A673 (cell line): ENCODE measurements at places on chromosomes 2 and 18. TPM values are rescaled to one million over a fixed set of nuclear protein-coding genes. Genes with fewer than 3 reads are reported as not detected.

MEIS1 gene
- total RNA-seq = 89.4 and 103 TPM in 2 replicates

RAB6C gene
- not detected in 2 replicates for total RNA-seq

UPP2 gene
- not detected in 2 replicates for total RNA-seq

RUFY4 gene
- total RNA-seq = 0.26 and 1.3 TPM in 2 replicates

GAREM2 gene
- total RNA-seq = 2.8 and 5.0 TPM in 2 replicates

FAM110C gene
- total RNA-seq = 1.2 and 2.6 TPM in 2 replicates

SPATA3 gene
- total RNA-seq = not detected in 2 replicates

LYPD6 gene
- 0.54 and 1.8 TPM in 2 replicates for total RNA-seq

DNA sequence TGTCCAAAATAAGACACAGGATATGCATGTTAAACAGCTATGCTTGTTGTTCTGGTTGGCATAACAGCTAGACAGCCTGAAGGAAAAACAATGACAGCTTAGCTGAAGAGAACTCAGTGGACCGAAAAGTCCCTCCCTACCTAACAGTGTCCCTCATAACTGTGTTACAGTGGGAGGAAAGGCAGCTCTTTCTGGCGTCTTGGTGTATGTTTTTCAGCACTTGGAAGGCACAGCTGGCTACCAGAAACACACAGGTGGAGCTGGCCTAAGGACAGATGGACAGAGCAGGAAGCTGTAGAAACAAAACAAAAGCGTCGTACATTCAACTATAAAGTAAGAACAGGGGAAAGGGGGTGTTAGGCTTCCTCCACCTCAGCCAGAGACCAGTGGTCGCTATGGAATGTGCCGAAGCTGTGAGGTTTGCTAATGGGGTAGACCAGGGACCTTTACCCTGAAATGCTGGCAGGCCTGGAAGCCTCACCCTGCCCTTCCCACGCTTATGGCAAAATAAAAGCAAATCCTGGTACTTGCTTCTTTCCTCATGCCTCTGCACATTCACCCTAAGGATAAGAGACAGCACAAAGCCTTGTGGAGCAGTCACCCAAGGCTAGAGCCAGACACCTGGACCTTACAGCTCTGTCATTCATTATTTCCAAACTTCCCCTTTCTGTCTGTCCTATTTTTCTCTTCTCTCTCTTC, 103.5 kb upstream of the TRIB2 start:
- DNase-seq = peak; percentile 55

DNA sequence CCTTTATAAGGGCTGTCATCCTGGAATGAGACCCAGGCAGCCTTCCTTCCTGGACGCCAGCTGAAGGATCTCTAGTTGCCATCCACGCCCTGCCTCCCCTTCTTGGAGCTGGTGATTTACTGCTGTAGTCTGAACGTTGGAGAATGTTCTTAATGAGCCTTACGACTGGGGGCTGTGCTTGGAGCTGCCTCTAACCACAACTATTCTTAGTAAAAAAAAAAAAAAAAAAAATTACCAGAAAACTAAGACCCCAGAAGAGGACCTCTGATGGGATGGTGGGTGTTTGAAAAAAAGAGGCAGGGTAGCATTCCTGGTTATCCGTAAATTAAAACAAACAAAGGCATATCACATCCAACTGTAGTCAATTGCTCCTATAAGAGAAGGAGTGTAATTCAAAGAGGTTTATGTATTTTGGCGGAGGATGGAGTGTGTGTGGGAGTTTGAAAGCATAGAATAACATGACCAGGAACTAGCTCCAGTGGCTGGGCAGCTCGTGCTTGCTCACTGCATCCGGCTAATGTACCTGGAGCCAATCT, 105.4 kb downstream of the QPCT start:
- no peak for DNase-seq

DNA sequence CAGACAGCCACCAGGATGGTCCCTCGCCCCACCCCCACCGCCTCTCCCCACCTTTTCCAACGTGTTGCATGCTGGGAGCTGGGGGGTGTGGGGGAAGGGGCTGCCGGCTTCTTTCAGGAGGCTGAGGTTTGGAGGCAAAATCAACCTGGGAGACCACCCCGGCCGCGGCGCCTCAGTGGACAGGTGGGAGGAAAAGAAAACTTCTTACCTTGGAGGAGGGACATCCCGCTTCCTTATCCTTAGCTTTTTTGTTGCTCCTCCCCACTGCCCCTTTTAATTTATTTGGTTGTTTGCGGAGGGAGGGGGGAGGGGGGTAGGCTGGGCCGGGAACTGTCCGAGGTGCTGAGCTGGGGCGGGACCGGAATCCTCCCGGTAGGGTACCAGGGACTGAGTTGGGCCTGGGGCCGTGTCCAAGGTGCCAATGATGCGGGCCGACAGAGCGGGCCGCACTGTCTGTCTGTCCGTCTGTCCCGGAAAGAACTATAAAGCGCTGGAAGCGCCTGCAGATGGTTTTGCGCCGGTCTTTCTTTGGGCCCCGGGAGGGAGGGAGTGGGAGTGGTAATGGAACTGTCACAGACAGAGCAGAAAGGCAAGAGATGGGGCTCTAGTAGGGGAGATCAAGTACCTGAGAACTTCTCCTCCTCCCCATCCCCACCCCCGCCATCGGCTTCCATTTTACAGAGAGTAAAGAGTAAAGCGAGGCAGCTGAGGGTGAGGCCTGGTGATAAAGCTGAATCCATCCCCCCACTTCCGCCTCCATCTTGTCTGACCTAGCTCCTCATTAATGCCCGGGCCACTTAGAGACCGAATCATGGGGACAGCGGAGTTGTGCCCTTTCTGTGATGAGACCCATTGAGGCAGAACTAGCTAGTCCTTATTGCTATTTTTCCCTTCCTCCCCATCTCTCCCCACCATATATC, 2.4 kb downstream of the CDK5R2 start:
- no peak for DNase-seq

DNA sequence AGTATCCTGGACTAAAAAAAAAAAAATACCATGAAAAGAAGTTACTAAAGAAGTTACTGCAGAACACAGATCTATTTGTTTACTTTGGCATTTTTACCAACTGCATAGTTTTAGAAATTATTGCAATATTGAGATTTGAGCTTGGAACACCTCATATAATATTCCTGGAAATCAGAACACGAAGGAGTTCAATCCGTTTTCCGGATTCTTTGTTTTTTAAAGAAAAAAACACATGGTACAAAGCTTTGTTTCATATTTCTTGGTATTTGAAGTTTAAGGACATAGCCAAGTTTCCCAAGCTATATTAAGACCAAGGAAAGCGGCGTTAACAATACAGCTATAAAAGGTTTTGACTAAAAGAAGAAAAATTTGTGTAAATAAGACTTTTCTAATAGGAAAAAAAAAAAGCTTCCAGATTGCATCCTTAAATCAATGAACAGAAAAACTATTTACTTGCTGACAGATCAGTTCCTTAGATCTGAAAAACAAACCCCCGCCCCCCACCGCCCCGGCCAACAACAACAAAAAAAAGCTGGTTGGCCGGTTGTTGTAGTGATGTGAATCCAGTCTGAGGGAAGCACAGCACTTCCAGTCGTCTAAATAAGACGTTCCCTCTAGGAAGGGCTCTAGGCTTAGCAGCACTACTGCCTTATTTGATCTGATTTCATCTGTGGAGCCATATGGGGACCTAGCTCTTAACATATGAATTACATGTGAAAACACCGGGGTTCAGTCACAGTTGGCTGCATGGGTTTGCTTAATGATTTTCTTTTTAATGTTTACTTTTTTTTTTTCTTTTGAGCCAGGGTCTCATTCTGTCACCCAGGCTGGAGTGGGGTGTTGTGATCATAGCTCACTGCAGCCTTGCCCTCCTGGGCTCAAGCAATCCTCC, 2.5 kb upstream of the RHOB start:
- no peak for DNase-seq

DNA sequence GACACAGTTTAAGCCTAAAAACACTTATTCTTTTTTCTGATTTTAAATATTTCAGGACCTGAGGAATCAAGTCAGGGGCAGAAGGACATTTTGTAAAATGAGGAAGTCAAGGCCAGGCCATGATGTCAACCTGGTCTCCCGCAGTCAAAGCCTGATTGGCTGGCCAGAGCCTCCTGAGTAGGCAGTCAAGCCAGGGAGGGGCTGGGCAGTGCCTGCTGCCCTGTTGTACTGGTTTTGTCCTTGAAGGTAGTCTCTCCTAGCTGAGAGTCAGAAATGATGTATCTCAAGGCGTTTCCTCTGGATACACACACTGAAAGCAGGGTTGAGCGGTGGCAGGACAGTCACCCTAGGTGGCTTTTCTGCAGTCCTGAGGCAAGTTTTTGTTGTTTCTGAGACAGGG, 19.8 kb downstream of the CCT7 start:
- DNase-seq = no peak

- DNase-seq = no peak
Measured at GRCh38 chr18:60038731-60039130, 138.9 kb downstream of the PMAIP1 start.

- DNase-seq = peak; percentile 66
Measured at GRCh38 chr2:241546771-241547498, 11.6 kb upstream of the BOK start.

DNA sequence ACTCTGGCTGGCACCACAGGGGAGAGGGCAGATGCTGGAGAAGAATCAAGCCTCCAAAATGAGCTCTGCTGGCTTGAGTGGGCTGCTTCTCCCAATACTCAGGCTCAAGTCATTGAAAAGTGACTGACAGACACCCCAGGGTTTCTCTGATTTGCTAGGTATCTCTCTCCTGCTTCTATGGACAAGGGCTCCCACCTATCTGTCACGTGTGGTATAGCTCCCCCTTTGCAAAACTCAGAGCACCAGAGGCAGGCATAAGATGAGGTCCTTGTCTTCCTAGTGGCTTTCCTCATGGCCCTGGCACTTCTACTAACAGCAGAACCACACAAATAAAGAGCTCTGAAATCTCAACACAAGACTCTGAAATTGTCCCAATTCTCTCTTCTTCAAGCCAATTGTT, 105.2 kb downstream of the GALNT14 start:
- no peak for DNase-seq

GRCh38 chr2:188931361-188931760, 42.8 kb upstream of the COL3A1 start:
- no peak for DNase-seq

DNA sequence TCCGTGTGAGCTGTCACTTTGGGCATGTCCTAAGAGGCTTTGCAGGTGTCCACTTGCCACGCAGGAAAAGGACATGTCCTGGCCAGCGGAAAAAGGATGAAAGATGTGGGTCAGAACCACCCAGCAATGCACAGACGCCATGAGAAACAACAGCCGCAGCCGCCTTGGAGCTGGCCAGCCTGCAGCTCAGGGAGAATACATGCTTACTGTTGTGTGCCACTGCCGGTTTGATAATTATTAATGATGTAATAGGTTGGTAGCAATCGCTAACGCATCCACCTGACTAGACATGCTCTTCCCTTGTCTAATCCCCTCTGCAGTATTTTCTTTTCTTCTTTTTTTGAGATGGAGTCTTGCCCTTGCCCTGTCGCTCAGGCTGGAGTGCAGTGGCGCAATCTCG, 221.7 kb downstream of the HAUS1 start:
- no peak for DNase-seq

- no peak for DNase-seq
Measured at GRCh38 chr2:104140361-104140760, 713.6 kb upstream of the POU3F3 start.

GRCh38 chr18:46916551-46917107, 678 bp downstream of the PIAS2 start:
- peak; percentile 36 for DNase-seq

DNA sequence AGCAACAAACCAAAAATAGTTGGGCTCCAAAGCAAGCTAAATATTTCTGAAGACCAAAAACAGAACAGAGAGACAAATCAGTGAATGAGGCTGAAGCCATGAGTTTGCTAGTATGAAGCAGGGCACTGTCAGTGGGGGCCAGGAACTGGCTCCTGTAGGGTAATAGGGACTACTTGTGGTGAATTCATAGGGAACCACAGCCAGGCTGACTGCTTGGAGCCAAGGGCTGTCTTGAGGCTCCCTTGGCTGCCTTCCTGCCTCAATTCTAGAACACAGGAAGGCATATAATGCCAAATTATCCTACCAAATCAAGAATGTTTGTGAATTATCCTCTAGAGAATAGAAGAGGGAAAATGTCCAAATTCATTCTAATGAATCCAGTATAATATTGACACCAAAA, 406.0 kb downstream of the CCDC85A start:
- peak; percentile 13 for DNase-seq

GRCh38 chr18:2981212-2981728, 31.7 kb downstream of the LPIN2 start:
- DNase-seq = peak; percentile 52

DNA sequence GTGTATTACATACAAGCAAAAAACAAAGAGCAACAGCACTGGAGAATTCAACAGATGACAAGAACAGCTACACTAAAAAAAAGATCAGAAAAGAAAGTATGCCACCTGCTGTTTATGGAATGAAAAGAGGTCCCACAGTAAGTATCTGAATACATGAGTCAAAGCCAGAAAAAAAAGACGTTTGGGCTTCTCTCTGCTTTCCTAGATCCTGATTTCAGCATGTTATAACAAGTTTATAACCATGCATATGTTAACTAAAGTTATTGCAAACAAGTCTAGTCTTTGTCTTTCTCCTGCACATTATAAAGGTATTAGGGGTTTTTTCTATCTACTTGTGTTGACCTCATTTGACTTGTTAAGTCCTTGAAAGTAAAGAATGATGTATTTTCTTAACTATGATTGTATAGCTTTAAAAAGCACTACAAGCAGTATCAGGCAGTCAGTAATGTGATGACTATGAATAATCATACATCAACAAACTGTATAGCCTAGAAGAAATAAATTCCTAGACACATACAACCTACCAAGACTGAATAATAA, 108.5 kb upstream of the COL5A2 start:
- DNase-seq = peak; percentile 91

DNA sequence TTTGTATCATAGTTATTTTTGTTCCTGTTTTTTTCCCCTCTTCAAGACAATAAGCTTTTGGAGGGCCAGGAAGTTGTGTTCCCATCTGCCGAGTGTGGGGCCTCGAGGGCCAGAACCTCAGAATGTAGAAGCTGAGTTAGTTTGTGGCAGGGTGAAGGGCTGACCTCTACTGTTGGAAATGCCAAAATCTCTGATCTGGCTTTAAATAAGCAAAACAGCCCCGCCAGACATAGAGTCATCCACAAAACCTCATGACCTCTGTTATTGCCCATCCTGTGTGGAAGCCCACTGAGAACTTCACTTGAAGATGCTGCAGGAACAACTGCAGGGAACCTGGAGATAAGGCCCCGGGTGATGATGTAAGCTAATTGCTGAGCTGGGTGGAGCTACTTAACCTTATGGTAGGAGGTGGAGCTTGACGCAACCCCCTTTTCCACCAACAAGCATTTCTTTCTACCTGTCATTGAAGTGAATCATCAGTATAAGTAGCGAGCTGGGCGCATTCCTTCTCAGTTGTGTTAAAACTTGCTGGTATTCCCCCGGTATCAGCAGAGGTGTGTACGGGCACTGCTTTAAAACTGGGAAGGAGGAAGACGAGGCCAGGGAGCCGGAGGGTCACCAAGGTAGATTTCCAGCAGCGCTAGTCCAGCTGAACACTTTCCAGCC, 177.2 kb downstream of the NEDD4L start:
- DNase-seq = no peak

- DNase-seq = no peak
Measured at GRCh38 chr2:126766969-126767296, 111.0 kb downstream of the GYPC start.

DNA sequence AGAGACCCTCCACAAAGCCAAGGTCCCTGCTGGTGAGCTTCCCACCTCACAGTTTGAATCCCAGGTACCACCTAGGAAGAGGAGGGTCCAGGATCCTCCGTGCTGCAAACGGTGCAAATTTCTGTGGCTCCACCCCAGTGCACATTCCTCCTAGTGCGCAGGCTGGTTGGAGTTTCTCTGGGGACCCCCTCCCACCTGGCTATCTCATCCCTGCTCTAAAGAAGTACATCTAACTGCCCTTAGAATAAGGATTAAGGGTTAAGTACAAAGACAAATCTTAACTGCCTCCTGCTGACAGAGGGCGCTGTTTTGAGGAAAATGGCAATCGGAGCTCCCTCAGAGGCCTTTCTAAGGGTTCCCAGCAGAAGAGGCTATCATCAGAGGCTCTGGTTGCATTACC, 109.6 kb upstream of the FSIP2 start:
- peak; percentile 38 for DNase-seq
